ENCODE measurements at places on chromosomes 11 and 22.

- H3K4me3 ChIP-seq = no peak overlapping the region
- no peak for DNase-seq
- H3K36me3 ChIP-seq = no peaks in the 10 kb centered on the region
- H3K27me3 ChIP-seq = no peaks in the 10 kb centered on the region
- no peaks in the 10 kb centered on the region for H3K4me1 ChIP-seq
Measured at GRCh38 chr22:47194476-47195155, 432.2 kb downstream of the TBC1D22A start.

DNA sequence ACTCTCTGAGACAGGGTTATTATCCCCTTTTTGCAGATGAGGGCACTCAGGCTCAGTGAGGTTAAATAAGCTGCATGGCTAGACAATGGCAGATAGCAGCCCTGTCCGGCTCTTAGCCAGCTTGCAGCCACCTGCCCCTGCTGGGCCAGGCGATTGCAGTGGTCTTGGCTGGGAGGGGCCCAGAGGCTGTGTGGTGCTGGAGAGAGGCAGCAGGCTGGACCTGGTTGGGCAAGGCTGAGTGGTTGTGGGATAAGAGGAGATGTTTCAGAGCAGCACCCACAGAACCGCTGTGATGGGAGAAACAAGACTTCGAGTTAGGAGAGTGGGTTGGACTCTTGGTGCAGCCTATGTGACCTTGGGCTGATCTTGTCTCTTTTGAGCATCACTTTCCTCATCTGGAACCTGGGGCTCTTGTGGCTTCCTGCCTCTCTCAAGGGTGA, 25.5 kb downstream of the PTPRJ start:
- H3K27me3 ChIP-seq = no peaks in the 10 kb centered on the region
- no peak overlapping the region for H3K4me3 ChIP-seq
- H3K4me1 ChIP-seq = 0 out of 2 replicates have a peak, but pooled peaks cover 3% of the 10 kb centered on the region
- DNase-seq = no peak
- no peak overlapping the region for H3K27ac ChIP-seq
- H3K36me3 ChIP-seq = no peaks in the 10 kb centered on the region

DNA sequence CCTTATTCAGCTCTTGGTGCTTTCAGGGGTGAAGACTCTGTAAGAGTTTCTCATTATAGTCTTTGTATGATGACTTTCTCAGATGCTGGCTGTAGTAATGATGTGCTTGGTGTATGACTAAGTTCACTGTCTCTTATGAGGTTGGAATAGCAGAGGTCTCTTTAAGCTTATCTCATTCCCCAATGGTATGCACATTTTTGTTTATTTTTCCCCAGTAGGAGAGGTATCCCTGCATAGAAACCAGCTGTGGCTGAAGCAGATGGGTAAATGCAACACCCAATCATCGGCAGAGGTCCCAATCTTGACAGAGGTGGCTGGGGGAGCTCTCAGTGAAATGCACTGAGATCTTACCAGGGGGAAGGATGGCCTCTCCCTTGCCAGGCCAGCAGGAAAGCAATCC, 34.6 kb downstream of the BBOX1 start:
- DNase-seq = no peak
- H3K36me3 ChIP-seq = no peaks in the 10 kb centered on the region
- no peak overlapping the region for H3K27ac ChIP-seq
- H3K4me1 ChIP-seq = 0 out of 2 replicates have a peak, but pooled peaks cover 1% of the 10 kb centered on the region

DNA sequence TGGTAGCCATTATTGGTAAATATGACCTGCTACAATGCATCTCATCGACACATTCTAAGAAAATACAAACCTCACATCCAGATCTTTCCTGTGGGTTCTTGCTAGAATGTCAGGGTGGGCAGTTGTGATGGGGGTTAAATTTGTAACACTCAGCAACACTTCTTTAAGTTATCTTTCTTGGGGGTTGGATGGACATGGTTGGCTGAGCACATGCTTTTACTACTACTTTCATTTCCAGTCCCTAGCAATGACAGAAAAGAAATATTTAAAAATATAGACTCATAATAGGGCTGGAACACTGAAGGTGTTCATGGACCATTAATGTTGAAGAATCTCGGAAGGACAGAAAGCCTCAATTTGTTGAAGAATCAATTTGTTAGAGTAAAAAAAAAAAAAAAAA, 57.6 kb downstream of the APOL3 start:
- H3K36me3 ChIP-seq = no peaks in the 10 kb centered on the region
- H3K4me3 ChIP-seq = no peak overlapping the region
- no peak for DNase-seq
- no peaks in the 10 kb centered on the region for H3K27me3 ChIP-seq
- no peak overlapping the region for H3K27ac ChIP-seq

- peaks cover 8% of the 10 kb centered on the region for H3K4me1 ChIP-seq
- no peak overlapping the region for H3K4me3 ChIP-seq
- H3K27ac ChIP-seq = no peak overlapping the region
- peaks cover 38% of the 10 kb centered on the region for H3K27me3 ChIP-seq
- DNase-seq = no peak
Measured at GRCh38 chr11:120649316-120649715, 137.8 kb downstream of the GRIK4 start.

DNA sequence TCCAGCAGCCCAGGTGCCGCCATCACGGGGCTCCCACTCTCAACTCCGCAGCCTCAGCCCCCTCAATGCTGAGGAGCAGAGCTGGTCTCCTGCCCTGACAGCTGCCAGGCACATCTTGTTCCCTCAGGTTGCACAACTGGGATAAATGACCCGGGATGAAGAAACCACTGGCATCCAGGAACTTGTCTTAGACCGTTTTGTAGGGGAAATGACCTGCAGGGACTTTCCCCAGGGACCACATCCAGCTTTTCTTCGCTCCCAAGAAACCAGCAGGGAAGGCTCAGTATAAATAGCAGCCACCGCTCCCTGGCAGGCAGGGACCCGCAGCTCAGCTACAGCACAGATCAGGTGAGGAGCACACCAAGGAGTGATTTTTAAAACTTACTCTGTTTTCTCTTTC, at the start of gene SAA1:
Gene SAA1 (plus strand): TSS at position 316 of the 400 bp plus-strand sequence. CDS start 624 bp downstream, outside the sequence.
- no peaks in the 10 kb centered on the region for H3K36me3 ChIP-seq
- no peaks in the 10 kb centered on the region for H3K27me3 ChIP-seq
- no peak within 1 kb of the TSS for H3K4me3 ChIP-seq
- peaks cover 2% of the 10 kb centered on the region for H3K4me1 ChIP-seq

GRCh38 chr11:95255251-95256145, 24.5 kb upstream of the SESN3 start:
- no peak overlapping the region for H3K4me3 ChIP-seq
- H3K27me3 ChIP-seq = no peaks in the 10 kb centered on the region
- no peak overlapping the region for H3K27ac ChIP-seq

DNA sequence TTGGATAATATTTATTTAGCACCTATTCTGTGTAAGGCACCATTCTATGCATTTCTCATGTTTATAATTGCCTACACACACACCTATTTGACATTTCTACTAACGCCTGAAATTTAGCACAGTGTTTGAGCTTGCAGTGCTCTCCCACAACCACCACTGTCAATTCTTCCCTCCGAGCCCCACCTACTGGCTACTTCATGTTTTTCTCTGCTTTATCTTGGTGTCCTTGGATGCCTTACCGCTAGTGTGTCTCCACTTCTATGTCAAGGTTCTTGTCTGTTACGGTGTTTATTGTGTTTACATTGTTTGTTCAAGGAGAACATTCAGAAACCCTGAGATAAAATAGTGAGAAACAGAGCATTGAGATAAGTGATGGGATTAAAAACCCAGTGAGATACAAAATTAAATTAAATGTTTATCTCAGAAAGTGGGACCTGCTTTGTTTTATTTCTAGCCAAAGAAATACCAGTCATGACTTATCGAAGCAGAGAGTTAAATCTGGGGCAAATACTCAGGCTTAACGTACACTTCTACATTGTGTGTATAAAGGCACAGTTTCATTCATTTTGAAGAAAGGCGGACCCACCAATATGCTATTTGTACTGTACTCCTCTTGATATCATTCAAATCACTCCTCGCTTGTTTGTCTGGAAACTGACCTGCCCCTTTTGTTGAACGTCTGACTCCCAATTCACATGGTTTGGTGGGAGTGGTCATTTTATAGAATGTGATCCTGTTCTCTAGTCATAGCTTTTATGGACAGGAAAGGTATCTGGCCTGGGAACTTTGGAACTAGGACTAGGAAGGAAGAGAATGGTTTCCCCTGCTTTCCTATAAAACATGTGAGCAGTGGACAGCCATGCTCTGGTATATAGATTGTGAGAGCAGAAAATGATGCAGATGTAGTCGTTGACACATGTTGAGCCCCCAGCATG, 39.2 kb upstream of the SLC36A4 start:
- no peaks in the 10 kb centered on the region for H3K36me3 ChIP-seq
- H3K4me3 ChIP-seq = no peak overlapping the region
- DNase-seq = no peak
- no peaks in the 10 kb centered on the region for H3K4me1 ChIP-seq
- H3K27ac ChIP-seq = no peak overlapping the region
- H3K27me3 ChIP-seq = no peaks in the 10 kb centered on the region

DNA sequence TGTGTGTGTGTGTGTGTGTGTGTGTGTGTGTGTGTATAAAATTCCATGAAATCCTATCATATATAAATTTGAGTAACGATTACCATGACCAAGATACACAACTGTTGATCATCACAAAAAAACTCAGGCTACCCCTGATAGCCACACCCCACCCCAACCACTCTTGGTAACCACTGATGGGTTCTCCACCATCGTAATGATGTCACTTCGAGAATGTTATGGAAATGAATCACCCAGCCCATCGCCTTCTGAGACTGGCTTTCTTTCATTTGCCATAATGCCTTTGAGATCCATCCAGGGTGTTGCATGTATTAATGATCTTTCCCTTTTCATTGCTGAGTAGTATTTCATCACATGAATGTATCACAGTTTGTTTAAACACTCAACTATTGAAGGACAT, 496.0 kb downstream of the MIAT start:
- H3K36me3 ChIP-seq = no peaks in the 10 kb centered on the region
- H3K4me3 ChIP-seq = no peak overlapping the region
- no peak overlapping the region for H3K27ac ChIP-seq
- DNase-seq = no peak

- H3K4me3 ChIP-seq = no peak overlapping the region
- peaks cover 2% of the 10 kb centered on the region for H3K4me1 ChIP-seq
- DNase-seq = no peak
- no peaks in the 10 kb centered on the region for H3K36me3 ChIP-seq
- H3K27me3 ChIP-seq = no peaks in the 10 kb centered on the region
- no peak overlapping the region for H3K27ac ChIP-seq
Measured at GRCh38 chr11:66956689-66957290, 1.4 kb downstream of the PC start.

DNA sequence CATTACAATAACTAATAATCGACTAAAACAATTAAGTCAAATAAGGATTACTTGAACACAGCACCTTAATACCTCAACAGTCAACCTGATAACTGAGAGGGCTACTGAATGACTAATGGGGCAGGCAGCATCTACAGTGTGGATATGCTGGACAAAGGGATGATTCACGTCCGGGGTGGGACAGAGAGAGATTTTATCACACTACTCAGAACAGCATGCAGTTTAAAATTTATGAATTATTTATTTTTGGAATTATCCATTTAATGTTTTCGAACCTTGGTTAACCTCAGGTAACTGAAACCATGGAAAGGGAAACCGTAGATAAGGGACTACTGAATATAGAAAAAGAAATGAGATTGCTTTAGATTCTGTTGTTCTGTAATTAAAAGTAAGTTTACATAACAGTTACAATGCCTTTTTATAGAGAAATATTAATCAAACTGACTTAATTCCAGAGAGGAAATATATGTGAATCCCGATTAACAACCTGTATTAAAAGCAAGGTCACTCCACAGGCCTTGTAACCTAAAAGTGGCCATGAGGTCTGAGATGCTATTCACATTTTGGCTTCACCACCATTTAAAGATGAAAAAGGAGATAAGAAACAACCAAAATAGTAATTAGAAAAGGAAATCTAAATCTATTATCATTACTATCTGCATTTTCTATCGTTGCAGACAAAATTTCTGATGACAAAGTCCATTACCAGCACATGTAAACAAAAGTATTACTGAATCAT, 119.0 kb upstream of the TP53AIP1 start:
- H3K27me3 ChIP-seq = no peaks in the 10 kb centered on the region
- H3K27ac ChIP-seq = no peak overlapping the region
- no peaks in the 10 kb centered on the region for H3K36me3 ChIP-seq
- H3K4me3 ChIP-seq = no peak overlapping the region
- H3K4me1 ChIP-seq = no peaks in the 10 kb centered on the region
- DNase-seq = no peak

- no peak for DNase-seq
- H3K27me3 ChIP-seq = no peaks in the 10 kb centered on the region
- H3K36me3 ChIP-seq = peaks cover 6% of the 10 kb centered on the region
- no peak overlapping the region for H3K27ac ChIP-seq
- no peak overlapping the region for H3K4me3 ChIP-seq
- no peaks in the 10 kb centered on the region for H3K4me1 ChIP-seq
Measured at GRCh38 chr11:18366286-18366685, 28.1 kb upstream of the LDHA start.

DNA sequence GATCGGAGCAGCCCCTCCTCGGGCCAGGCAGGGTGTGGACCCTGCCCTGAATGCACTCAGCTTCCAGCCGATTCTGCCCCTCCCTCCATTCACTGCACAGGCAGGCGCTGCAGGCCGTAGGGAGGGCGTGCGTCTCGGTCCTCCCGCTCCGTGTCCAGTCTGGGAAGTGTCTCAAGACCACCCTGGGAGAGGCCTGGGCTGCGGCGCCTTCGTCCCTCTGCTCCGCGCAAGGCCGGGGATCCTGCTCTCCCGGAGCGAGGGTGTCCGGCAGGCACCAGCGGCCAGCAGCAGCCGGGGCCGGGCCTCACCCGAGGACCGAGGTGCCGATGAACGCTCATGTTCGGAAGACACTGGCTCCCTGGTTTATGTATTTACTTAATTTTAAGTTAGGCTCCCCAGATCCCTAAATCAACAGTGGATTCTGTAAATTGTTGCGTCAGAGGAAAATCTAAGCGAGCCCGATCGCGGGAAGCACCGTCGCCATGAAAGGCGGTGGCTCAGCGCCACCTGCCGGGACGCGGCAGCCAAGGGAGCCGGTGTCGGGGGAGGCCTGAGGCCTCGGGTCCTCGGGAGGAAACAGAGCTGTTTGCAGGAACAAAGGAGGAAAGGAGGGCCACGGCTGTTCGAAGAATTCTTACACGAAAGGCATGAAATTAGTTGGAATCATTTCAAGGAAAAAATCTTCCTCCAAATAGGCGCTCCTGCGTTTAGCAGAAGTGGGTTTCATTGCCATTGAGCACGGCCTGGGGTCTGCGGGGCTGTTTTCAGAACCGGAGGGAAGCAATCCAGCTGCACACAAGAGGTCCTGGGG, 195.3 kb downstream of the BRD1 start:
- DNase-seq = no peak
- H3K27me3 ChIP-seq = no peaks in the 10 kb centered on the region
- no peak overlapping the region for H3K4me3 ChIP-seq
- no peaks in the 10 kb centered on the region for H3K4me1 ChIP-seq
- no peaks in the 10 kb centered on the region for H3K36me3 ChIP-seq

GRCh38 chr11:131378931-131379330, 8.5 kb downstream of the NTM start:
- no peak for DNase-seq
- H3K4me3 ChIP-seq = no peak overlapping the region
- H3K27ac ChIP-seq = no peak overlapping the region
- no peaks in the 10 kb centered on the region for H3K27me3 ChIP-seq
- no peaks in the 10 kb centered on the region for H3K36me3 ChIP-seq
